CD8-positive, alpha-beta memory T cell (primary cell): ENCODE measurements at places on chromosomes 6 and 20. TPM values are rescaled to one million over a fixed set of nuclear protein-coding genes. Genes with fewer than 3 reads are reported as not detected.
A peak's percentile ranks its signal among the peaks of the same experiment; 100 is the strongest.

DNA sequence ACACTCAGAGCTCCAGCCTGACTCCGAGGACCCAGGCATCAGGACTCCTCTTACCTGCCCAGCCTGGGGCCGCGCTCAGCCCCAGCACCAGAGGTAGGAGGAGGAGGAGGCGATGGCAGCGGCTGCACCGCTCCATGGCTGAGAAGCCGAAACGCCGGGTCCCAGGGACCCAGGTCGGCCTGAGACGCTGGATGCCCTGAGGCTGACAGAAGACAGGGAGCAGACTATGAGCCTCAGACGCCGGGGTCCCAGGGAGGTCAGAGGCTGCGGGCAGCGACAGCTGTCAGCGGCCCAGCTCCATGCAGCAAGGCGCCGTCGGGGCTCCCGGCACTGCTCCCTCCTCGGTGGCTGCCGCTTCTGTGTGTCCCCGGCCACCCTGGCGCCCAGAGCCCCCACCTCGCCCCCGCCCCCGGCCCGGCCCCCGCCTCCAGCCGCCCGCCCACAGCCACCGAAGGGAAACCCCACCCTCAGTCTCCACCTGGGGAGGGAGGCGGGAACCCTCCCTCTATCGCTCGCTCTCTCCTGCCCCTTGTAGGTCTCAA, at the start of gene COL11A2:
Gene COL11A2 (minus strand): TSS at position 363 of the 542 bp plus-strand sequence. CDS start 227 bp downstream, at position 136.
- no peak within 1 kb of the TSS for H3K27ac ChIP-seq
- peaks cover 17% of the 10 kb centered on the region for H3K4me1 ChIP-seq
- peaks cover 25% of the 10 kb centered on the region for H3K36me3 ChIP-seq
- peaks cover 16% of the 10 kb centered on the region for H3K27me3 ChIP-seq

DNA sequence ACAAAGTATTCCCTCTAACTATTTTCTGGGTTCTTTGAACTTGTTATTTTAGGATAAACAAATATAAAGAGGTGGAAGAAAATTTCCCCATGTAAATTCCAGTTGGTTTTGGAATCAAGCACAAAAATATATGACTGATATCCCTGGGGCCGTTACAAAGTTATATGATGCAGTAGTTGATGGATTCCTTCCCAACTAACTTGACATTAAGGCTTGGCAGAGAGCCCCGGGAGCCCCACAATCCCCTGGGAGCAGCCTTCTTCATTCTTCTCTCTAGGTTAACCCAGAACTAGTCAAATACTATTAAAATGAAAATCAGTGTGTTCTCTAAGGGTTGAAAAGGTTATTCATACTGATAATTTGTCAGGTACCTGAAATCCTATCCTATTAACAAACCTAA, 508.9 kb upstream of the SOX4 start:
- no peak for DNase-seq
- no peak overlapping the region for H3K4me3 ChIP-seq
- no peaks in the 10 kb centered on the region for H3K36me3 ChIP-seq
- no peak overlapping the region for H3K27ac ChIP-seq
- H3K4me1 ChIP-seq, result no peaks in the 10 kb centered on the region

- DNase-seq, result no peak
- no peaks in the 10 kb centered on the region for H3K27me3 ChIP-seq
- no peak overlapping the region for H3K4me3 ChIP-seq
- no peak overlapping the region for H3K27ac ChIP-seq
- no peaks in the 10 kb centered on the region for H3K36me3 ChIP-seq
- no peaks in the 10 kb centered on the region for H3K4me1 ChIP-seq
These were observed 233.2 kb upstream of the SYNDIG1 start for GRCh38 chr20:24236201-24236600.

- no peak overlapping the region for H3K4me3 ChIP-seq
- H3K27ac ChIP-seq, result no peak overlapping the region
- no peaks in the 10 kb centered on the region for H3K4me1 ChIP-seq
- H3K27me3 ChIP-seq, result no peaks in the 10 kb centered on the region
These were observed 175.9 kb upstream of the SCGN start for GRCh38 chr6:25476126-25476525.

- no peaks in the 10 kb centered on the region for H3K36me3 ChIP-seq
- peak; percentile 70 for DNase-seq
- peaks cover 71% of the 10 kb centered on the region for H3K4me1 ChIP-seq
- H3K27ac ChIP-seq, result no peak overlapping the region
- no peaks in the 10 kb centered on the region for H3K27me3 ChIP-seq
These were observed 38.5 kb downstream of the SUN5 start for GRCh38 chr20:32965581-32966373.

DNA sequence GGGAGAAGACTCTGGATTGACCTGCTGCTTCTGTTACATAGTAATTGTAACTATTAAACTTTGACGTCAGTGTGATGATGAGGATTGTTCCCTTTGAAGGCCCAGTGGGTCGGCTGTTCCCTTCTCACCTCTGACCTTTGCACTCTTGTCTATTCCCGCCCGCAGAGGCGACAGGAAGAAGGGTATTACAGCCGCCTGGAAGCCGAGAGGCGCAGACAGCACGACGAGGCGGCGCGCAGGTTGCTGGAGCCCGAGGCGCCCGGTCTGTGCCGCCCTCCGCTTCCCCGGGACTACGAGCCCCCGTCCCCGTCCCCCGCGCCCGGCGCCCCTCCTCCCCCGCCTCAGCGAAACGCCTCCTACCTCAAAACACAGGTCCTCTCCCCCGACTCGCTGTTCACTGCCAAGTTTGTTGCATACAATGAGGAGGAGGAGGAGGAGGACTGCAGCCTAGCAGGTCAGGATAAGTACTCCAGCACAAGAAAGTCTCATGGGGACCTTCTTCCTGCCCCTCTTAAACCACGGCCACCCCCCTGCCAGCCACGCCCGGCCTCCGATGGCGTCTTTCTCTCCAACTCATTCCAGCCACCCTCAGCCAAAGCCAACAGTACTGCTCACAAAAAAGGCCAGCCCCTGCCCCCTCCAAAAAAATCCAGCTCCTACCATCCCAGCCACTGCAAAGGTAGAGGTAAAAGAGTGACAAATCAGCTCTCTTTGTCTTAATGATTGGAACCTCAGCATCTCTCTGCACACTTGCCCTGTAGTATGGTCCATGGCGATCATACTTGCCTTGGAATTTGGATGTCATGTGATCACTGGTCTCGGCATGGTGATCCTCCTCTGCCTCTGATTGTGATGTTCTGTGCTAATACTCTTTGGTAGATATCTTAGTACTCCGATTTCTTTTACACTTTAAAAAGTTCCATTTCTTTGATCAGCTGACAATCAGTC, 31.6 kb upstream of the KIF25 start:
- no peak overlapping the region for H3K4me3 ChIP-seq
- no peak for DNase-seq
- H3K4me1 ChIP-seq, result no peaks in the 10 kb centered on the region
- H3K36me3 ChIP-seq, result peaks cover 4% of the 10 kb centered on the region

GRCh38 chr6:78598966-78599365, 268.4 kb upstream of the IRAK1BP1 start:
- H3K27ac ChIP-seq, result no peak overlapping the region
- no peaks in the 10 kb centered on the region for H3K27me3 ChIP-seq
- DNase-seq, result no peak
- H3K4me1 ChIP-seq, result no peaks in the 10 kb centered on the region

DNA sequence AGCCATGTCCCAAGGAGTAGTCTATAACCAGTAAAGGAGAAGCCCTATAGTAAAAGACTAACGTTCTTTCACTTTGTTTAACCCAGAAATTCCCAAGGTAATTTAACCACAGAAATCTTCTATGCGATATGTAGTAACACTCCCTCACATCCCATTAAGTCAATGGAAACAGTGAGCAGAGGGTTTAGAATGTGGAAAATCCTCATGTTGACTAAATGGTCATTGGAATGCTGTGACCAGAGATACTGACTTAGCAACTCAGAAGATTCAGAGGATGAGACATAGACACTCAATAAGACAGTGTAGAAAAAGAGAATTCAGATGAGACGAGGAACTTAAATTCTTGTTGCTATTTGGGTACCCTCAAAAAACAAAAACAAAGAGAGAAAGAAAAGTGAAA, 562.2 kb upstream of the NOX3 start:
- no peak overlapping the region for H3K4me3 ChIP-seq
- H3K27ac ChIP-seq, result no peak overlapping the region
- H3K4me1 ChIP-seq, result peaks cover 7% of the 10 kb centered on the region
- no peaks in the 10 kb centered on the region for H3K27me3 ChIP-seq
- H3K36me3 ChIP-seq, result no peaks in the 10 kb centered on the region

- no peak overlapping the region for H3K4me3 ChIP-seq
- peak; percentile 59 for DNase-seq
- H3K36me3 ChIP-seq, result no peaks in the 10 kb centered on the region
- H3K27me3 ChIP-seq, result no peaks in the 10 kb centered on the region
These were observed 18.4 kb upstream of the ZNF76 start for GRCh38 chr6:35240838-35241801.

DNA sequence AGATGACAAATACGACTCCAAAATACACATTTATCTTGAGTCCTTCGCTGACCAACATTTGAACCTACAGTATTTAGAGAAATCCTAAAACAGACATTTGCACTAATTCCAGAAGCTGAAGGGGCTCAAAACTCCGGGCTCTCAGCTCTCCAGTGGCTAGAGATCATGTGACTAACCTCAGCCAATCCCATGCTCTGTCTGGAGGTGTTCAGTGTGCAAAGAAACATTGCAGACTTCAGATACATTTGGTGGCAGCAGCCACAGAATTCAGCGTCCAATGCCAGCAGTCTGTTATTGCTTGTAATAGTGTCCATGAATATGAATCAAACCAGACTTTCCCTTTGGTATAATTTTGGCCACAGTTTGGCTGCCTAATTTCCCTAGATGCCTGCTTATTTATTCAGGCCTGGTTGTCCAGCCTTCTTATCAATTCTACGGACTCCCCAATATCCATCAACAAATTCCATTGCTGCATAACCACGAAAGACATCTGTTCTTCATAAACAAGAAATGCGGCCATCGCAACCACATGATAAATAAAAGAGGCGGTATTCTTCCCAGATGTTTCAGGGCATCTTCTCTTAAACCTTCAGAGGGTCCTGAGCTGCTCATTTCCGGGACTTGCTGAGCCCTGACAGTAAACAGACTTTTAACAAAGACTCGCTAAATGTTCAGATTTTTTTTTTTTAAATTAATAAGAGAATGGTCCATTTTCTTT, 14.5 kb upstream of the CYP24A1 start:
- no peaks in the 10 kb centered on the region for H3K4me1 ChIP-seq
- no peak overlapping the region for H3K27ac ChIP-seq
- DNase-seq, result no peak
- no peak overlapping the region for H3K4me3 ChIP-seq
- no peaks in the 10 kb centered on the region for H3K36me3 ChIP-seq

DNA sequence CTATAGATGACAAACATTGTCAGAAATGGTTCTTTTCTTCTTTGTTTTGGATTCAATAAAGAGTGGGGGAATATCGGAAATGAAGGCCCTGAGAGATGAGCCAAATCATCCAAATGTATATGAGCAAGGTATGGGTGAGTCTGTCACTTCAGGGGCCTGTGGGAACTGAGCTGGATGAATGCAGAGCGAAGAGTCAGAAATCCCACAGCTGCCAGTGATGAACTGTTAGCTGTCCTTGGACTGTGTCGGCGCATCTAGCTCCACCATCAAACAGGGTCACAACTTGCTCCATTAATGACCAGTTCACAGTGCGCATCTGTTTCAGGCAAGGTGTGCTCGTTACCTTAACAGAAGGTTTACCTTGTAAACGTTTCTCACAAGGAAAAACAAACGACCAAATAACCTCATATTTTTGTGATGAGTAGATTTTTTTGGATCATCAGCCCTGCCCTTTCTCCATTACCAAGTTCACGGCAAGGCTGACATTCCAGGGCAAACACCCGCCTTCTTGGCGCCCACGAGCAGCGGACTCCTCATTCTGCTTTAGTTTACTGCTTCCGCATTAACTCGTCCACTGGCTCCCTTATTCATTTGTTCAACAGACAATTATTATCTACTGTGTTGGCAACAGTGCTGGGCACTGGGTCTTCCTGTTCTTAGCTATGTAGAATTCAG, 15.0 kb upstream of the CCN6 start:
- no peak overlapping the region for H3K4me3 ChIP-seq

GRCh38 chr6:3546121-3546520, 89.3 kb upstream of the SLC22A23 start:
- H3K36me3 ChIP-seq, result no peaks in the 10 kb centered on the region
- no peak overlapping the region for H3K27ac ChIP-seq
- H3K4me3 ChIP-seq, result no peak overlapping the region

GRCh38 chr6:22290045-22290444, 6.8 kb downstream of the PRL start:
- H3K27me3 ChIP-seq, result no peaks in the 10 kb centered on the region
- H3K27ac ChIP-seq, result no peak overlapping the region
- H3K36me3 ChIP-seq, result no peaks in the 10 kb centered on the region
- H3K4me3 ChIP-seq, result no peak overlapping the region

- peaks cover 13% of the 10 kb centered on the region for H3K4me1 ChIP-seq
- H3K27me3 ChIP-seq, result no peaks in the 10 kb centered on the region
- no peaks in the 10 kb centered on the region for H3K36me3 ChIP-seq
These were observed 63.2 kb downstream of the FGD2 start for GRCh38 chr6:37068356-37069270.

DNA sequence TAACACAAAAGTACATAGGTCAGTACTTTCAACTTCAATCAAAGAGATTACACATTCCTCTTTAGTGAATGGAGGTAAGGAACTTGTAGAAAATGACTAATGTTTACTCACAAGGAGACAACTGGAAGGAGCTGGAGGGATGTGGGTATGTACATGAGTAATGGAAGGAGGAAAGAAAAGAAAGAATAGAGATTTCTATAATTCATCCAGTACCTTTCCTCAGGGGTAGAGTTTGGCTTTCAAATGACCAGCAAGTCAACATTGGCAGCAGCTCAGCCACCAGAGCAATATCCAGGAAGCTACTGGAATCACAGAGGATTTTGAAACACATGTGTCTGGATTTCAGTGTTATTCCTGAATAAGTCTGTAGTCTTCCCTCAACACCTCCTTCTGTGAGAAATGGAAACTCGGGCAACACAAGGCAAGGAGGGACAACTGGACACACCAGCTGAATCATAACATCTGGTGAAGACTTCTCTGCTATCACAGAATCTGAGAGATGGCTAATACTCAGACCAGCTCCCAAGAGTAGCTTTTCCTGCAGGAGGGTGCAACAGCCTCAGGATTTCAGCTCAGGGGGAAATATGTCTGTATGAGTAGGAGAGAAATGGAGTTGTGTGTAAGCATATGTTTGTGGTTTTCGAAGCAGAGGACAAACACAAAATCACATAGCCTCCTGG, 98.8 kb downstream of the HAO1 start:
- H3K36me3 ChIP-seq, result no peaks in the 10 kb centered on the region
- no peaks in the 10 kb centered on the region for H3K27me3 ChIP-seq
- H3K27ac ChIP-seq, result no peak overlapping the region
- no peaks in the 10 kb centered on the region for H3K4me1 ChIP-seq
- DNase-seq, result no peak

The AGPAT4 gene
- total RNA-seq, result 2.8 TPM

The ETV7 gene
- total RNA-seq, result 0.61 TPM

The SLC17A1 gene
- total RNA-seq, result not detected

The PTPRT gene
- not detected for total RNA-seq

The C4B gene
- total RNA-seq, result 2.2 TPM

The CAGE1 gene
- not detected for total RNA-seq

The MYLK2 gene
- total RNA-seq, result 0.13 TPM

The LHFPL5 gene
- not detected for total RNA-seq
